Activated CD4-positive, alpha-beta T cell treated with anti-CD3 and anti-CD28 coated beads, Interleukin-2, amount 10 ng/mL, durations not matched to agents 7 days and 5 days (primary cell): ENCODE measurements at places on chromosomes 1 and 21. TPM values are rescaled to one million over a fixed set of nuclear protein-coding genes. Genes with fewer than 3 reads are reported as not detected.

DNA sequence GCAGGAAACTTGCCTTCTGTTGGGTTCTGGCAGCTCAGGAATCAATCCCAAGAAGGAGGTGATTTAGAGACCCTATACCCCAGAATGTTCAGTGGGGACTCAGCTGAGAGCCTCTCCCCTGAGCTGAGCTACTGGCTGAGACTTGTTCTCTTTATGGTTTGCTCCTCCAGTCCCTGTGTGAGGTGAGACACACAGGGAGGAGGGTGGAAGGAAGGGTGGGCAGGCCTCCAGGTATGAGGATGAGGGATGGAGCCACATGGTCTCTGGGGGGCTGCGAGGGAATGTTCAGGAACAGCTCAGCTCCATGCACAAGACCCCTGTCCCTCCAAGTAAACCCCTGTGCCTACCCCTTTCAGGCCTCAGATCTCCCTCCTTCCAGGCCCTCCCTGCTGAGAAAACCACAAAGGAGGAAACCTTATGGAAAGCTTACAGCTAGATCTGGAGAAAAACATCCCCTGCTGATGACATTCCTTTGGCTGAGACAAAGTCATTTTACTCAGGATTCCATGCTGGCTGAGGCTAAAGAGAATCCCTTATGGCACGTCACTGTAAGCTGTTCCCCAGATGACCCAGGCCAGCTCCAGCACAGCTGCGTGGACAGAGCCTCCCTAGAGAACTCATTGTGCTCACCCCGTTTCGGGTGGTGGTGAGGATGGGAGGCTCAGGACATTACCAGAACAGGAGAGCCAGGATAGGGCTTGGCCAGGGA, 91.5 kb upstream of the IPO9 start:
- no peak overlapping the region for H3K27ac ChIP-seq
- DNase-seq = no peak
- no peaks in the 10 kb centered on the region for H3K36me3 ChIP-seq
- no peak overlapping the region for H3K4me3 ChIP-seq
- peaks cover 12% of the 10 kb centered on the region for H3K4me1 ChIP-seq

- H3K4me3 ChIP-seq = no peak overlapping the region
- no peaks in the 10 kb centered on the region for H3K4me1 ChIP-seq
- no peak overlapping the region for H3K27ac ChIP-seq
- H3K36me3 ChIP-seq = no peaks in the 10 kb centered on the region
Measured at GRCh38 chr1:227429447-227430359, 111.4 kb upstream of the CDC42BPA start.

DNA sequence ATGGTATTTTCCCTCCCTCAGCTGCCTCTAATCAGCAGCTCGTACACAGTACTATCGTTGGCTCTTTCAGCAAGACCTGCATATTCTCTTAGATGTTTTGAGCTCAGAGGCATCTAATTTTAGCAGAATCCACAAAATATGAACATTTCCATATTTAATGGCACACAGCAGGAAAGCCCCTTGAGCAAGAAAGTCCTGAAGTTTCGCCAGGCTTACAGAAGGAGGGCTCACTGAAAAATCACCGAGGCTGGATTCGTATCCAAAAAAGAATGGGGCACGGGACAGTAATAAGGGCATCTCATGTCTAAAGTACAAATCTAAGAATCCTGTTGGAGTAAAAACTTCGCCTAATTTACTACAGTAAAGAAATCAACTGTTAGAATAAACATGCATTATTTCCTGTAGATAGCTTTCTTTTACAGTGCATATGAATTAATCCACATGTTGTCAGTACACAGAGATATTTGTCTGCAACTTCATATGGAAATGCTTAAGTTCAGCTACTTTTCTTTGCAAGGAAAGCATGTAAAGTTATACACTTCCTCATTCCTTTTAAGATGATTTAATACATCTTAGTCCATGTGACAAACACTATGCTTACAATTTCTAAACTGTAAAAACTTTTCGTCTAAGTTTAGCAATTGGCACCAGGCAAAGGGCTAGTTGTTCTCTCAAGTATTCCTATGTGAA, 1205.3 kb upstream of the ADGRL4 start:
- no peak for DNase-seq
- H3K27ac ChIP-seq = no peak overlapping the region
- H3K27me3 ChIP-seq = no peaks in the 10 kb centered on the region
- H3K4me3 ChIP-seq = no peak overlapping the region
- H3K4me1 ChIP-seq = no peaks in the 10 kb centered on the region

DNA sequence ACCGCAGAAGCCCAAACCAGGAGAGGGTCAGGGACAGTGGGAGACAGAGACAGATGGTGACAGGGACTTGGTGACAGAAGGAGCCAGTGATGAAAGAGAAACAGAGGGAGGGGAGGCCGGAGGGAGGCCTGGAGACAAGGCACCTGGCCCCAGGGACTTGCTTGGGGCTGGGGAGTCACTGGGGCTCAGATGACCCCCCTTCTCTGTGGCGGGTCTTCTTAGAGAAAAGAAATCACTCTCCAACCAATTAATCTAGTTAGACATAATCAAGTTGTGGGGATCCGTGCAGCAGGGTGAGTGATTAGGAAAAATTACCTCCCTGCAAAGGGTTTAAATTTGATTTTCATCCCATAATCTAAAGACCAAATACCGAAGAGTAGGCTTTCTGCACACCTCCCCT, 519.8 kb downstream of the PTPRU start:
- H3K36me3 ChIP-seq = no peaks in the 10 kb centered on the region
- no peaks in the 10 kb centered on the region for H3K27me3 ChIP-seq
- no peak for DNase-seq
- H3K4me1 ChIP-seq = no peaks in the 10 kb centered on the region
- H3K27ac ChIP-seq = no peak overlapping the region
- H3K4me3 ChIP-seq = no peak overlapping the region

GRCh38 chr1:36524359-36525062, 41.8 kb upstream of the CSF3R start:
- peaks cover 8% of the 10 kb centered on the region for H3K4me1 ChIP-seq
- DNase-seq = no peak
- H3K4me3 ChIP-seq = no peak overlapping the region
- H3K27ac ChIP-seq = no peak overlapping the region
- H3K36me3 ChIP-seq = no peaks in the 10 kb centered on the region

SH2D1B gene
- total RNA-seq = not detected

DNA sequence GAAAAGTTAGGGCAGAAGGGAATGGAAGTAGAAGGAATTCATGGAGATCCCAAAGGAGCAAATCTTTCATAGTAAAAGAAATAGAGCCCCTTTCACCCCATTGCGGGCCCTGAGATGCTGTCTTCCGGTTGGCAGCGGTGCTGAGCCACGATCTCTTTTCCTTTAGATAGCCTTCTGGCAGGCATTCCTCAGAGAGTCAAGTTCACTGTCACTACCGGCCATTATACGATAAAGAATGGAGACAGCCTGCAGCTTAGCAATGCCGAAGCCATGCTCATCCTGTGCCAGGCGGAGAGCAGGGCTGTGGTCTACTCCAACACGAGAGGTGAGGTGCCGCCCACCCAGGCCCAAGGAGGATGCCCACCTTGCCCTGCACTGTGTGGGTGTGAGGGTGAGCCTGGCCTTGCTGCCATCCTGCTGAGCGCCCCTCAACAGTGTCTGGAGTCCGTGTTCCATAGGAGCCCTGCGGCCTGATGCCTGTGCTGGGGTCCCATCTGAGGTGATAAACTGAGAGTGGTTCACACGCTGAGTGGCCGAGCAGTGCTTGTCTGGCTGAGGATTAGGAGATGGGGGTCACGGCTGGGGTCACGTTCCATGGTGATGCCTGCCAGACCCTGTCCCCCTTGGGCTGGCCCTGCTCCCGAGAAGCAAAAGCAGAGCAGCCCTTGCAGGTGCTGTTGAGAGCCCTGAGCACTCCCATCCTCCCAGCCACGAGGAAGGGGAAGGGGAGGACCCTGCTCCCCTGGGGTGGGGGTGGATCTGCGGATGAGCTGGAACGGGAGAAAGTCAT, 20.4 kb upstream of the PWP2 start:
- no peak for DNase-seq
- H3K27ac ChIP-seq = peak overlapping the region; percentile 98
- peaks cover 86% of the 10 kb centered on the region for H3K4me1 ChIP-seq
- peaks cover 83% of the 10 kb centered on the region for H3K36me3 ChIP-seq

DNA sequence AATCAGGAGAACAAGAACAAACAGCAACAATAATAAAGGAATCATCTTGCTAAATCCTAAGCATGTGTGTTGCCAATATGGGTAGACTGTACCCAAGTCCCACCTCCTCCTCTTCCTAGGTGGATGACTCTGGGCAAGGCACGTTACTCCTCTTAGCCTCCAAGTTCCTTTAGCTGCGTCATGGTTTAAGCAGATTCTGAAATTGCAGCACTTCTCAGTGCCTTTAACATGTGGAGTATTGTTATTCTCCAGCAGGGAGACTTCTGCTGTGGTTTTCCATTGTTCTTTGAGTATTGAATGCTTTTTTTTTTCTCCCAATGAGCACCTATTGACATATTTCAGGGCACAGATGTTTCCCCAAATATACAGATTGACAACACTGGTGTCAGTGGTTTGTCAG, 15.5 kb downstream of the ARHGEF10L start:
- H3K36me3 ChIP-seq = no peaks in the 10 kb centered on the region
- H3K4me1 ChIP-seq = no peaks in the 10 kb centered on the region
- DNase-seq = no peak
- H3K27ac ChIP-seq = no peak overlapping the region
- H3K27me3 ChIP-seq = peaks cover 4% of the 10 kb centered on the region

- H3K27me3 ChIP-seq = peaks cover 2% of the 10 kb centered on the region
- no peak for DNase-seq
- no peak overlapping the region for H3K4me3 ChIP-seq
- no peaks in the 10 kb centered on the region for H3K36me3 ChIP-seq
- H3K27ac ChIP-seq = no peak overlapping the region
Measured at GRCh38 chr1:221069178-221069903, 190.1 kb downstream of the HLX start.

DNA sequence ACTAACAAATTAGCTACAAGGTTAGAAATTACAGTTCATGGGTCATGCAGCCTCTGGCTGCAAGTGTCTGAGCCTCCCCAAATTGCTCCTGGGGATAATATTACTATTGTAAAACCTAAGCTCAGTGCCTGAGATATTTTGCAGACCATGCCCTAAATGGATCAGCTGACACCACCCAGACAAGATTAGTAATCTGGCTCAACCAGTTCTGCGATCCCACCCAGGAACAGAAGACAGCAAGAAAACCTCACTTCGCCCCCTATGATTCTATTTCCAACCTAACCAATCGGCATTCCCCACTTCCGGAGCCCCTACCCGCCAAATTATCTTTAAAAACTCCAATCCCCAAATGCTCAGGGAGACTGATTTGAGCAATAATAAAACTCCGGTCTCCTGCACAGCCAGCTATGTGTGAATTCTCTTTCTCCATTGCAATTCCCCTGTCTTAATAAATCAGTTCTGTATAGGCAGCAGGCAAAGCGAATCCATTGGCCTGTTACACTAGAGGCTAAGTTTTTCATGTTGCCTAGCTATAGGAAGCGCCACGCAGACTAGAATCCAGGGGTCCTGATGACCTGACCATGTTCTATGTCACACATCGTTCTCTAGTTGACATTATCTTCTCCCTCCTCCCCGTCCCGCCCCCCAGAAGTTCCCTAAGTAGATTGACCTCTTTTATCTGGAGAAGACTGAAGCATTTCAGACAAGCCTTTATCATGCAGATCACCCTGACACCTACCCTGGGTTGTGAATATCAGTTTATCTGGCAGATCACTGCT, 22.4 kb upstream of the ZFYVE9 start:
- peaks cover 4% of the 10 kb centered on the region for H3K4me1 ChIP-seq
- H3K36me3 ChIP-seq = no peaks in the 10 kb centered on the region
- no peak overlapping the region for H3K27ac ChIP-seq
- no peak overlapping the region for H3K4me3 ChIP-seq

- no peak overlapping the region for H3K27ac ChIP-seq
- no peaks in the 10 kb centered on the region for H3K36me3 ChIP-seq
- no peak overlapping the region for H3K4me3 ChIP-seq
Measured at GRCh38 chr21:45934554-45934953, 47.0 kb upstream of the COL6A1 start.

DNA sequence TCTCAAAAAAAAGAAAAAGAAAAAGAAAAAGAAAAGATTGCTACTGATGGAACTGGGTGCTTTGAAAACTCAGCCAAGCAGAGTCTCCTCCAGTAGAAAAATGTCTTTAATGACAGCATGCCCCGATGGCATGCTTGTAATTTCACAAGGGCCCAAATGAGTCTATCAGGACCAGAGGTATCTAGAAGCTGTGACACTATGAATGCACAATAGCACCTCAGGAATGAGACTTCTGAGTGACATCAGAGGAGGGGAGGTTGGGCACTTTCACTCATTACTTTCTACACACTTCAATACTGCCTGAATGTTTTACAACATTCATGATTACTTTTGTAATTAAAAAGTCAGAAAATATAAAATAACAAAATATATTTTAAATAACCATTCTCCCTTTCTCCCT, 15.1 kb upstream of the CD58 start:
- no peaks in the 10 kb centered on the region for H3K36me3 ChIP-seq
- no peaks in the 10 kb centered on the region for H3K27me3 ChIP-seq
- H3K4me3 ChIP-seq = no peak overlapping the region
- H3K27ac ChIP-seq = no peak overlapping the region
- no peak for DNase-seq
- peaks cover 6% of the 10 kb centered on the region for H3K4me1 ChIP-seq

- peak; percentile 69 for DNase-seq
- peaks cover 4% of the 10 kb centered on the region for H3K4me1 ChIP-seq
- peak within 1 kb of the TSS; percentile 63 for H3K4me3 ChIP-seq
- H3K27ac ChIP-seq = peak within 1 kb of the TSS; percentile 31
Measured at GRCh38 chr1:109248797-109249629, at the start of gene CELSR2. CELSR2 (plus strand) TSS chr1:109249539; CDS start chr1:109250080, 541 bp downstream.

DNA sequence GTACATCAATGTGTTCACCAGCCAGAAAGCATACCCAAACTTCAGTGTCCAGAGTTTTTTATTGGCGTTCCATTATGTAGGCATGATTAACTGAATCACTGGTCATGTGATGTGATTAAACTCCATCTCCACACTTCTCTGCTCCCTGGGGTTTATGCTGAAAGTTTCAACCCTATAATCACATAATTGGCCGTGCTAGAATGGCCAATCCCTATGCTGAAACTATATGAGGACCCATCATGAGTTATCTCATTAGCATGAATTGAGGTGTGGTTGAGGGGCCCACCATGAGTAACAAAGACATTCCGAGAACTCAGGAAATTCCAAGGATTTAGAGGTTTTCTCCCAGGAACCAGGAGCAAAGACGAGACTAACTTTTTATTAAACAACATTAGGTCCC, 31.8 kb upstream of the FBXO28 start:
- H3K4me3 ChIP-seq = no peak overlapping the region
- DNase-seq = no peak
- no peaks in the 10 kb centered on the region for H3K4me1 ChIP-seq
- H3K27ac ChIP-seq = no peak overlapping the region

MARK1 gene
- total RNA-seq = not detected

CXADR gene
- total RNA-seq = 0.40 TPM

- peaks cover 32% of the 10 kb centered on the region for H3K36me3 ChIP-seq
- no peak for DNase-seq
- H3K4me1 ChIP-seq = peaks cover 6% of the 10 kb centered on the region
- H3K4me3 ChIP-seq = no peak overlapping the region
- no peaks in the 10 kb centered on the region for H3K27me3 ChIP-seq
- no peak overlapping the region for H3K27ac ChIP-seq
Measured at GRCh38 chr1:198212675-198213074, 55.9 kb downstream of the NEK7 start.

- no peak overlapping the region for H3K4me3 ChIP-seq
- no peak overlapping the region for H3K27ac ChIP-seq
- peak; percentile 72 for DNase-seq
Measured at GRCh38 chr1:40078512-40079333, 18.3 kb downstream of the PPT1 start.

RXFP4 gene
- total RNA-seq = not detected

GRCh38 chr1:199151634-199152425, 513.0 kb downstream of the PTPRC start:
- H3K4me3 ChIP-seq = no peak overlapping the region
- no peaks in the 10 kb centered on the region for H3K36me3 ChIP-seq
- DNase-seq = no peak
- no peaks in the 10 kb centered on the region for H3K4me1 ChIP-seq
- no peak overlapping the region for H3K27ac ChIP-seq
- peaks cover 8% of the 10 kb centered on the region for H3K27me3 ChIP-seq
